ENCODE measurements at places on chromosomes 6 and 20.

- DNase-seq = no peak
Measured at GRCh38 chr6:133887156-133887879, 1.6 kb upstream of the TCF21 start.

DNA sequence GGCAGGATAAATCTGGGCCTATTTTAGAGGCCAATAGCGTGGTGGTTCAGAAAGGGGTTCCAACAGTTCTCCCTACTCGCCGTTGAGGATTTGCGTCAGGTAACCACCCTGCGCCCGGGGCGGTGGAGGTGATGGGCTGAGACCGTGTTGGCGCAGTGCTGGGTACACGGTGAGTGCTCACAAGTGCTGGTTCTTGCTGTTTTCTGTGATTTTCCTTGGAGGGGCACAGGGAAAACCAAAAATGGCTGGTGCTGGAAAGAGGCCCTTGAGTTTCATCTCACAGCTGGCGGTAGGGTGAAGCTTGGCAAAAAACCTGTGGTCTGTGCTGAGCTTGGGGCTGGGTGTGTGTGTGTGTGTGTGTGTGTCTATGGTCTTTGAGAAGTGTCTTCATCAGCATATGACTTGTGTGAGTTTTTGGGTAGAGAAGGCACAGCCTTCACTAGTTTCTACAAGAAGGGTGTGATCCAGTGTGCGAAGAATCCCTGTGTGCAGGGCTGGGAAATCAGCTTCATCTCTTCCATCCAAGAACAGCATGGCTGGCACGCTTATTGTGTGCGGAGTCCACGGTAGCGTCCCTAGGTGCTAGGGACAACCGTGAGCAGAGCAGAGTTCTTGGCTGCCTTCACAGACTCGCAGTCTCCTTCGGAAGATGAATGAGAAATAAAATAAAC lies 35.3 kb upstream of the SCRT2 start:
- no peak for DNase-seq

GRCh38 chr20:37396416-37397075 lies 50.6 kb downstream of the SRC start:
- peak; percentile 28 for DNase-seq

DNA sequence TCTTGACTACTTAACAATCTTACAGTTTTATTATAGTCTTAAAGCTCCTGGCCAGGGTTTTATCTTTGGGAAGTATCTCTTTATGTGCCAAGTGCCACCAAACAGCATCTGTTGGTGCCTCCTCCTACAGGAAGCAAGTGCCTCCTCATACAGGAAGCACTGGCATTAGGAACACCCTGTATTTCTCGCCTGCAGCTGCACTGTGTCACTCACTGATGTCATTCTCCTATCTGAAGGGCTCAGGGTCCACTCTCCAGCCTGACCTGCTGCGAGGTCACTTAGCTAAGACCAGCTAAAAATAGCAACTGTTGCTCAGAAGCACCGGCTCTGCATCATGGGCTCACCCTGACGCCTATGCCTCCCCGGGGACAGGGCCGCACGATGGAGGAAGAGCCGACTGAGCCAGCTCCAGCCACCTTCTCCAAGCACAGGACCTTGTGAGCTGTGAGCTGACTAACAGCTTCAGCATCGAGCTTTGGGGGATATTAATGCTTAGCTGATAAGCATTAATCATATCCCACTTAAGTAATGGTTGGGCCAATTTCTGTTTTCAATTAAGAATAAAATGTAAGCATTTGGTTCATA lies 66.3 kb upstream of the CD93 start:
- no peak for DNase-seq

GRCh38 chr6:29510202-29510601 lies 22.4 kb upstream of the MAS1L start:
- no peak for DNase-seq

DNA sequence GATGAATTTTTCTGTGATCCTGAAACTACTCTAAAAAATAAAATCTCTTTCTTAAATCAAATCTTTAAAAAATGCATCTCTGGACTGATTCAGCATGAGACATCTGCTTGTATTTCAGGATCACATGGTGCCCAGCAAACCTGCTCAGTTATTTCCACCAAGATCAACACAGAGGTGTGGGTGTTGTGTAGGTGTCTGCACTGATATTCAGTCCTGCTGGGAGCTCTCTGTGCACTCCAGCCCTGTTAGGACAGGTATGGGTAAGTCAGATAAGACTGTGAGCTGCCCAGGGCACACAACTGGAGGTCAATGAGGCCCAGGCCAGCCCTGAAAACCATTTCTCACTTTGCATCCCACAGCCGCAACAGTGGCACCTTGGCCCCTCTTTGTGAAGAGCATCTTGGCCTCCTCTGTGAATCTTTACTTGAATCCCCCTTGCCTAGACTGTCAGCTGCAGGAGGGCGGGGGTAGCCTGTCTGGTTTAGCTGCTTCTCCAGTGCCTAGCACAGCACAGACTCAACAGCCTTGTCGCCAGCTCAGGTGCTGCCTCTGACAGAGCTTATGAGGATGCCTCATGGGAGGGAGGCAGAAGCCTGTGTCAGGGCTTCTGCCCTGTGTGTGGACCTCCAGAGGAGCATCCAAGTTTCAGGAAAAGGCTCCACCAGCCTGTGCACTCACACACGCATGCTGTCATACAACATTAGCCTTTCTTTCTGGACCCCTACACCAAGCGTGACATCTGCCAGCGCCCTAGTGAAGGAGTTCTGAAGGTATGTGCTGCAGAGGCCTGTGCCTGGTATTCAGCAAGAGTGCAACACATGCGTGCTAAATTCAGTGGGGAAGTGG lies 187.6 kb upstream of the CST7 start:
- DNase-seq = no peak

DNA sequence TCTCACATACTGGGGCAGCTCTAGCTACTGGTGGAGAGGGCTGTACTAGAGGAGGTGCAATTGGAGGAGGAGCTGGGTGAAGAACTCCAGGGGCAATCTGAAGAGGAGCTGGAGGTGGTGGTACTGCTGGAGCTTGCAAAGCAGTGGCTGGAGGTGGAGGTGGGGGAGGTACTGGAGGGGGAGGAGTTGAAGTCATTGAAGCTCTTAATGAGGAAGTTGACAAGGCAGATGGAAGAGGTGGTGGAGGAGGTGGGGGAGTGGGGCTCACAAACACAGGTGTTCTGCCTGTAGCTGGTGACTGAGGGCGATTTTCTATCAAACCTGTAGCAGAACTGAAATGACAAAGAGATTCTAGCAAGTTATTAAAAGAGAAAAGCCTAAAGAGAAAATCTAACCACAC lies 77.6 kb downstream of the WASF1 start:
- no peak for DNase-seq

DNA sequence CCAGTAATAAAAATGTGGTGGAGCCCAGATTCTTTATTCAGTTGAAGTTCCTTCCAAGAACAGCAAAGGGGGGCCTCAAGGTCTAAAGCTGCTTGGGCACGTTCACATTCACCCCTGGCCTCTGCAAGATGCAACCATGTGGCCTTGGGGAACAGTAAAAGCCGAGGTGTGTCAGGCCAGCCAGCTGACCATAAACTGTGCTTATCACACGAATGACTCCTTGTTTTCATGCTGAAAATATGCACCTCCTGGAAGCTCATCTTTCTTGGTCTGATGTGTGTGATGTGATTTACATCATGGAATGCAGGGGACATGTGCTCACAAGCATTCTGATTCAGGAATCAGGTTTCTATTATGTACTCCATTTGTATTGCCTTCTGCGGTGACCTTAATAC lies 211.6 kb upstream of the MARCKS start:
- no peak for DNase-seq

- DNase-seq = no peak
Measured at GRCh38 chr6:139378882-139379341, 4.5 kb upstream of the CITED2 start.

- no peak for DNase-seq
Measured at GRCh38 chr6:26592649-26593048, 4.1 kb upstream of the ABT1 start.

GRCh38 chr6:106113256-106113959 lies 27.3 kb downstream of the PRDM1 start:
- DNase-seq = no peak

DNA sequence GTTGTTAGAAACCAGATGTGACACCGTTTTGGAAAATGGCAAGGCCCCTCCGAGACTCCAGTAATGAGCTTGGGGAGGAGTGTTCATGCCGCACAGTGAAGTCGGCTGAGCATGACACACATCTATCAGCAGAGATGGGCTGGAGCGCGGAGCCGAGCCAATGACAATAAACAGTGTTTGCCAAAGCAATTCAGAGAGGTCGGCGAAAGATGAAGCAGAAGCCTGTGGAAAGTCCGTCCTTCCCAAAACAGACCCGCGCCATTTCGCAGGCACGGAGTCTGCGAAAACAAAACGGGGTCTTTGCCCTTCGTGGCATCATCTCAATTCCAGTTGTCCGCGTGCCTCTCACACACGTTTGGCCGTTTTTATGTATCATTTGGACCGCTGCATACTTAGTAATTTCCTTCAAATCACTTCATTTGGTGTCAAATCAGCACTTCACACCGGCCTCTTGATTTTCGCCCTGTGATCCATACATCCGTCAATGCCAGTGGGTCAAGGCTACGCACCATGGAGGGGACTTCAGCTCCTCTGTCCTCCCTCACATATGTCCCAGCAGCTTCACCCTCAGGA lies 71.3 kb downstream of the SULF2 start:
- no peak for DNase-seq

GRCh38 chr20:60256811-60257210 lies 298.6 kb downstream of the CDH26 start:
- DNase-seq = no peak

GRCh38 chr6:116268589-116269293 lies 11.0 kb downstream of the TSPYL1 start:
- peak; percentile 83 for DNase-seq

DNA sequence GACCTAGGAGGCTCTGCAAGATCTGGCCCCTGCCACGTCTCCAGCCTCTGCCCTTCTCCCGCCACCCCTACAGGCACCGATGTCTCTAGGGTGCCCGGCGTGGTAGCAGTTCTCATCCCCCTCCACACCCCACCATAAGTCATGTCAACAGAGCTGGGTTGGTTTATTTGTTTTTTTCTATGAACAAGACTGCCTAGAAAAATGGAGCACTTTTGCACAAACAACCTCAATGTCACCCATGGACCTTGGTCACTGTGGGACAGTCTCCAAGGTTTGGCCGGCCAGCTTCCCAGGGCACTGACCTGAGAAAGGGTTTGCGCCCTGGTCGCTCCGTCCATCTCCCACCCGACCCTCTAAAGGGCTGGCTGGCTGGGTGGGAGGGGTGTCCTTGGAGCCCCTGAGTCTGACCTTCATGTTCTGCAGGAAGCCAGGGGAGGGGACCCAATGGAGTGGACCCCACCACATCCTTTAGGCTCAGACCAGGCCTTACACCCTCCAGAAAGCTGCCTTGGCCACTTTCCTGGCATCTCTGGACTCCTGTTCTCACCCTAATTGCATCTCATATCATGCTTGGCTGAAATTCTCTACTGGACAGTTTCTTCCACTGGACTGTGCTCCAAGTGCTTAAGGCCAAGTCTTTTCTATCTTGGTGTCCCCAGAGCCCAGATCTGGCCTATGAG lies 104.8 kb upstream of the PTPN1 start:
- no peak for DNase-seq

DNA sequence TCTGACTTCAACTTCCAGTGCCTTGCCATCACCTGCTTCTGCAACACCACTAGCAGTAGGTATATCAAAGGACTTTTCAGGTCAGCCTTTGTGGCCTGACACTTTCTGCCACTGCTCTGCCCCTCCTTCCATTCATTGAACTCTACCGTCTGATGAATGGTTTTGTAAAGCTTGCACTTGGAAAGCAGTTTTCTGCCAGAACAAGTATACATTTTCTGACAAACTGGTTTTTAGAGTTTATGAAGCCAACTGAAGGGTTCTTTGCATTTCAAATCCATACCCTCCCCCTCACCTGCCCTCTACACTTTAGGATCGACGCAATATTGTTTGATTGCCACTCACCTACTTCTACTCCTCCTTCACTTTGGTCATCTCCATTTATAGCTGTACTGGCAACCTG lies 603.1 kb downstream of the HACE1 start:
- no peak for DNase-seq

DNA sequence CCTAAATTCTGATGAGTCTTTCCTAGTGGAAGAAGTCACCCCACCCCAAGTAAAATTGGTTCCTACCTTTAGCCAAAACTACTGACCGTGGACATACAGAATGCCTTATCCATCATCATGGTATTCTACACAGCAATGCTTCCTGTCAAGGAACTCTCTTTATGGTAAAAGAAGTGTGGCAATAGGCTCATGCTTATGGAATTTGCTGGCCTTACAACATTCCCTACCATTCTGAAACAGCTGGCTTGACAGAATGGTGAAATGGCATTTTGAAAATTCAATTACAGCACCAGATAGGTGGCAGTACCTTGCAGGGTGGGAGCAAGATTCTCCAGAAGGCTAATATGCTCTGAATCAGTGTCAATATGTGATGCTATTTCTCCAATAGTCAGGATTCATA lies 41.8 kb upstream of the BACH2 start:
- no peak for DNase-seq

DNA sequence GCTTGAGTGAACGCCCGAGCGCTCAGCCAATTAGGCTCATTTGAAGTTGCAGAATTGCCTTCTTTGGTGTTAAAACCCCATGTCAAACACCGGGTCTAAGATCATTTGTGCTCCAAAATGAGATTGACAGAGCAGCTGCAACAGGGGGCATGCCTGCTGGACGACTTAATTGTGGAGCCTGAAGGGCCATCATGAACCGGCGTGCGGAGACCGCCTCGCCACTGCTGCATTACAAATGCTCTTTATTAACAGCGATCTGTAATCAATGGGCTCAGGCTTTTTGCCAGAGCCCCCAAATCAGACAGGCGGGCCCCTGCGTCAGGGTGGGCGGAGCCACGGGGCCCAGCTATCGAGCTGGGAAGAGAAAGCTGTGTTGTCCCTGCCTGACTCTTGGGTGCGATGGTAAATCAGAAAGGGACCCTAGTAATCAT lies 183.2 kb downstream of the SIM1 start:
- DNase-seq = no peak

DNA sequence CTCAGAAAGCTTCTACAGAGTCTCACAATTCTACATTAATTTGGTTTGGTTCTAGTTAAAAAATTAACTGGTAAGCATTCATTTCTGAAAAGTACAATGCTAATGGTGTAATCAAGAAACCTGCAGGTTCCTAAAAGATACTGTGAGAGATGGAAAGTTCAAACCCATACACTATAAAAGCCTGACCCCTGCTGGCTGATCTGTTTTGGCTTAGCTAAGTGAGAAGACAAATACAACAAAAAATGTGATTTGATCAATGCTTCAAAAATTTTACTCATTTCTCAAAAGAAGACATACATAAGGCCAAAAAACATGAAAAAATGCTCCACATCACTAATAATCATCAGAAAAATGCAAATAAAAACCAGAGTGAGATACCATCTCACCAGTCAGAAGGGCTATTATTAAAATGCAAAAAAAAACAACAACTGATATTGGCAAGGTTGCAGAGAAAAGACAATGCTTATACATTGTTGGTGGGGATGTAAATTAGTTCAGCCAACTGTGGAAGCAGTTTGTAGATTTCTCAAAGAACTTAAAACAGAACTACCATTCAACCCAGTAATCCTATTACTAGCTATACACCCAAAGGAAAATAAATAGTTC lies 102.8 kb downstream of the MOXD1 start:
- DNase-seq = peak; percentile 70

GRCh38 chr6:56909115-56909907 lies 45.6 kb upstream of the BEND6 start:
- no peak for DNase-seq
